Muscle of leg (tissue), 16 donors: ENCODE measurements at places on chromosomes 6 and 20. TPM values are rescaled to one million over a fixed set of nuclear protein-coding genes. Genes with fewer than 3 reads are reported as not detected.
A peak's percentile ranks its signal among the peaks of the same experiment; 100 is the strongest.

CRIP3 gene
- polyA plus RNA-seq: 0.64 TPM

CST9 gene
- polyA plus RNA-seq: not detected

BRPF3 gene
- polyA plus RNA-seq: 19.7 TPM

CDH22 gene
- polyA plus RNA-seq: 0.43 TPM

GRCh38 chr6:117615750-117616390 lies 13.6 kb upstream of the GOPC start:
- no peak for DNase-seq
- no peaks in the 10 kb centered on the region for H3K36me3 ChIP-seq
- no peaks in the 10 kb centered on the region for H3K27me3 ChIP-seq
- H3K4me3 ChIP-seq: no peak overlapping the region

DNA sequence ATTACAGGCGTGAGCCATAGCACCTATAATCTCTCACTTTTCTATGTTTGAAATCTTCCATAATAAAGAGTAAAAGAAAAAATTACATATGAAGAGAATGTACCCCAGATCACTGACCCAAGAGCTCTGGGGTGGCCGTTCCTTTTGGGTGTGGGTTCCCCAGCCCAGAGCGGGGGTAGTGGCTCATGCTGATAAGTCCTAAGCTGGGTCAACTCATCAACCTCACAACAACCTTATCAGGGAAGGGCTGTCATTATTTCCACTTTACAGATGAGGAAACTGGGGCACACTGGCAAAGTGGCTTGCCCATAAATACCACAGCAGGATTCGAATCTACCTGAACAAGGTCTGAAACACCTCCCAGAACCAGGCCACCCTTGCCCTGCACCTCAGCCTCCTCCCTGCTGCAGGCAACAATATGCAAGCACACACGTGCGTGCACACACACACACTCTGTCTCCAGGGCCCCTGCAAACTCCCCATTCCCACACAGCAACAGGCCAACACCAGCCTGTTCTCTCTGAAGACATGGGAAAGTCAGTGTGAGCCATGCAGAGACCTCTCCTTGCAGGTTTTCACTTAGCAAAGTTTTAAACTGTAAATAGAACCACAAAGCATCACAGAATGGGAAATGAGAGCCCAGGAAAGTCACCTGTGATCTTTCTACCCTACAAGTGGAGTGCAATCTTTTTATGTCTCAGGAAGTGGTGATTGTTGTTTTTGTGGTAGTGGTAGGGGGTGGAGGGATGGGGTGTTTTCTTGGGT lies 27.7 kb downstream of the BFSP1 start:
- no peak for DNase-seq
- no peaks in the 10 kb centered on the region for H3K27me3 ChIP-seq
- no peak overlapping the region for H3K27ac ChIP-seq
- peaks cover 13% of the 10 kb centered on the region for H3K4me1 ChIP-seq
- H3K36me3 ChIP-seq: no peaks in the 10 kb centered on the region

- H3K27ac ChIP-seq: no peak overlapping the region
- DNase-seq: peak; percentile 70
- H3K36me3 ChIP-seq: peaks cover 30% of the 10 kb centered on the region
These were observed 36.1 kb downstream of the FASTKD5 start for GRCh38 chr20:3123542-3123941.
